ENCODE measurements at places on chromosomes 2 and 18.

DNA sequence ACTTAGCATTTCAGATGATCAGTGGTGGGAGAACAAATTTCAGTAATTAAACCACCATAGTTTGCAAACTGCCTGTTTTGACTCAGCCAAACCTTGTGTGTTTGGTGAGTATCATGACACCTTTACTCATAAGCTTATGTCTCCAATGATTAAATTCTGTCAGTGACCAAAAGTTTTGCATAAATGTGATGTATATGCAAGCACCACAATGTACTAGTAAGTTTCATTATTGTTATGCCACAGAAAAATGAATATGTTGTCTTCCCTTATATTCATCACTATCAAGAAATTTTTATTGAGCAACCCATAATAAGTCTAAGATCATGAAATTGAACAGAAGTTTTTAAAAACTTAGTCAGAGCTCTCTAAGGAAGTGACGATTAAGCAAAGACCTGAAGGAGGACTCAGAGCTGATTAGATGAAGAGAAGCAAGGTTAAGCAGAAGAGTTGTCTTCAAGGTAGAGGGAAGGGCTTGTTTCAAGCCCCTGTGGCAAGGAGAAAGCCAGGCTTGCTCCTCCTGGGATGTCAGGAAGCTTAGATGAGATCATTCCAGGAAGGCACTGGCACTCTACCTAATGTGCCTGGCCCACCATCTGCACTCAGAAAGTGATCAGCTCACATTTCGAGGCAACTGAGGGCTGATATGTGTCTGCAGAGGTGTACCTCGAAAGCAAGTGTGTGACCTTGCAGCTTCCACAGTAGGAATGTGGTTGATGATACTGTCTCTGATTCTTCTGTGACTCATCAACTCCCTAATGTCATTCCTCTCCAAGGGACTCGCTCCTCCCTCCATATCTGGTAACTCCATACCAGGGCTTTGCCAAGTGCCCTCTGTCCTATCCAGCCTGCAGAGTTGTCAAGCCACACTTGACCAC is 54.7 kb downstream of the KCTD18 start:
- no peak for DNase-seq

- DNase-seq, result no peak
These were observed 3.2 kb downstream of the FHL2 start for GRCh38 chr2:105395691-105396090.

DNA sequence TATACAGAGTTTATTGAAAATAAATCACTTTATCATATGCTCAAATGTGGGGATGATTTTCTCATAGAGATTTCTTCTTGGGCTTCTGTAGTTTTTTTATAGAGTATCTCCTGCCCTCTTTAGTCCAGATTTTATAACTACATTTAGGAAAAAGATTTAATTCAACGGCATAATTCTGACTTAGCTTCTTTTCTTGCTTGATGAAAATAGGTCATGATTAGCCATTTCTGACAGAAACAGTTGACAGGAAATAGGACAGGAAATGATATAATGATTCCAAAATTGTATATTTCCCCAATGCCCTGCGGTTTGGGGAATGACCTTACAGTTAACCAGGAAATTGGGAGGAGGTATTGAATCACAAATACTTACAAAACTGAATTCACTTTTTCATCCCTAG is 1531.9 kb upstream of the ACVR2A start:
- peak; percentile 38 for DNase-seq

- no peak for DNase-seq
These were observed 41.9 kb downstream of the PRKD3 start for GRCh38 chr2:37282746-37283145.

GRCh38 chr2:229141424-229142025 is 129.6 kb downstream of the PID1 start:
- DNase-seq, result no peak

GRCh38 chr2:209696836-209697711 is 74.6 kb upstream of the UNC80 start:
- DNase-seq, result no peak

GRCh38 chr2:181371195-181371594 is 86.0 kb upstream of the ITGA4 start:
- DNase-seq, result no peak

- DNase-seq, result no peak
These were observed 147.5 kb downstream of the RND3 start for GRCh38 chr2:150339951-150340350.

- no peak for DNase-seq
These were observed 45.0 kb upstream of the CREB1 start for GRCh38 chr2:207484444-207485391.

- DNase-seq, result no peak
These were observed 75.2 kb upstream of the TTC39C start for GRCh38 chr18:23939366-23939765.

DNA sequence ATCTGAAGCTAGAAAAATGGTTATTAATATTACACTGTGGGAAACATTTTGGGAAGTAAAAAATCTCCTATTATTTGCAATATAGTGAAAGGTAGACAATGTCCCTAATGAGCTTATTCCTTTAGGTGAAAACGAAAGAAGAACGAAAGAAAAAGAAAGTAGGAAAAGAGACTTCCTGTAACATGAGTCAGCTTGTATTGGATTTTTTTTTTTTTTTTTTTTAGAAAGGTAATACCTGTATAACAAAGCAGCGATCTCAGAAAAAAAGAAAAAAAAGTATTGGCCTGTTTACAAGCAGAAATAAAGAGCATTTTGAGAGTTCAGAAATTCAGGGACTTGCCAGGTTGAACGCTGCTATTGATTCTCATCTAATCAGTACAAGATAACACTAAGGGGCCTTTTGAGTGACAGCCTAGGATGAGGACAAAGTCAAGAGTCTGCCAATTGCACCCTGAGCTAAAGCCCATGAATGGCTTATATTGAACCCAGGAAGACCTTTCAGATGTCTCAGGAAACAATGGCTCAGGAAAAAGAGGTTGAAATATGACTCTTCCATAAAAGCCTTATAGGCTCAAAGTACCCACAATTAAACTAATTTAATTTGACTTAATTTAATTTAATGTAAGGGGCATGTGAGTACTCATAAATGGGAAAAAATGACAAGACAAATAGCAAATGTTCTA is 615.6 kb upstream of the CDH2 start:
- DNase-seq, result peak; percentile 47

- DNase-seq, result no peak
These were observed 70.5 kb downstream of the CACNB4 start for GRCh38 chr2:152028182-152028862.

DNA sequence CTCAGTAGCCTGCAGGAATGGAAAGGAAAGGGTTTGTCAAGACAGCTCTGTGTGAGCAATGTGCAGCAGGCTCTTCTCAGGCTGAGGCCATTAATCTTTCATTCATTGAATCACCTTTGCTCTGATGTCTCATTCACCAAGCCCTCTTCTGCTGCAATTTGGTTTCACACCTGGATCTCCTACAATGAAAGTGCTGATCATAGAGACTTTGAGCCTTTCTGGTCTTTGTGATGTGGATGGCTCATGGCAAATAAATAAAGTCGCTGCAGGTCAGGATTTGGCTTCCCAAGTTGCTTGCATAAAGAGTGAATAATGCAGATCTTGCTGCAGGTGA is 95.8 kb upstream of the SPRED2 start:
- DNase-seq, result no peak

DNA sequence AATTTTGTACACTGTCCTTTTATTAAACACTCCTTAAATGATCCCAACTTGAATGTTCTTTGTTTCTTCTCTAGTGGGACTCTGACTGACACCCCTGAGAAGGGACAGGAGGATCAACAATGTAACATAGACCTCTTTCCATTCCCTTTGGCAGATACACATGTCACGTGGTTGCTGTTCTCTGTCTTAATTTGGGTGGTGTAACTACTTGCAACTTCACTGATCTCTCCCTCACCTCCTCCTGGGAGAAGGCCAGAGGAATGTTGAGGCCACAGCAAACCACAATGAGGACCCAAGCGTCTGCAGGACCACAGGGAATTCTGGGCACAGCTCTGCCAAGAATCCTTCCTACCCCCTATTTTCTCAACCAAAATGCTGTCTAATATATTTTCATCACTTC is 205.6 kb downstream of the RTP5 start:
- no peak for DNase-seq

DNA sequence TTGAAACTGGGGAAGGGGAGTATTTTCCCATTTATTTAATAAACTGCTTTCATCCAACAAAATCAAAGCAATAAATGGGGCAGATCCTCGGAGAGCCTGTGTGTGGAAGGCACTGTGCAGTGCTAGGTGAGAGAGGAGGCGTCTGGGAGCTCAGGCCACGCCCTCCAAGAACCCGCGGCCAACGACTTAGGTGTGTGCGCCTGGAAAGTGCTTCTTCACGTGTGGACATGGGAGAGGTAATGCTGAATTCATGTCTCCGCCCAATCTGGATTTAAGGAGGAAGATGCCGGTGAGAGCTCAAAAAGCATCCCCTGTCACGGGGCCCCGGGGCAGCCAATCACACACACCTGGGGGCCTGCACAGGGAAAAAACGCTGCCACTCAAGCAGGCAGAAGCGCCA is 77.4 kb downstream of the HDAC4 start:
- no peak for DNase-seq

DNA sequence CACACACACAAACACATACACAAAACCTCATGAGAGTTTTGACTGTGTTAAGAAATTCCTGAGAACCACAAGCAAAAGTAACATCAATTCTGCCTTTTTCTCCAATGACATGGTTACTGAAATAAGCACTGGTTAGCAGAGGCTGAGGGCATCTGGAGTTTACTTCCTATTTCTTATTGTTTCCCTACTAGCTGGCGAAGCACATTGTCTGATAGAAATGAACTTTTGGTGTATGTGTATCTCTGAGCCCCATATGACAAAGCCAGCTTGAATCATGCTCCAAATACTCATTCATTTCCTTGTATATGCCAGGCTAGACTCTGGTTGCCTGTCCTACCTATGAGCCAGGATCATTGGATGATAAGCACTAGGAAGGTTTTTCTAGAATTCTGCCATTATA is 203.1 kb downstream of the NCKAP5 start:
- DNase-seq, result no peak

GRCh38 chr2:42456126-42456839 is 37.5 kb downstream of the KCNG3 start:
- no peak for DNase-seq

DNA sequence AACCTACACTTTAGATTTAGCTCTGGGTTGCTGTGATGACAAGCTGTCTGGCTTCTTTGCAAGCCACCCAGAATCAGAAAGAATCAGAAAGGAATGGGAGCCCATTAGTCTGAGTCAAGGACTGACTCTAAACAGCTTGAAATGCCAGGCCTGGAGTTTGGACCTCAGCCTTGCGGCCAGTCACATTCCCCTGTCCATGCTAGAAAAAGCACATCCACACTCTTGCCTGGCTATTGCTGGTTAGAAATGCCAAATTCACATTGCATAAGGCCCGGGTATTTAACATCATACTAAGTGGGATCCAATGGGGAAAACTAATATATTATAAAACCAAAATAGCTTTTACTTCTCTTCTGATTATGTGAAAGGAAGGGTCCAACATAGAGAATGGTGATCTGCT is 756.8 kb upstream of the KLHL29 start:
- DNase-seq, result no peak

DNA sequence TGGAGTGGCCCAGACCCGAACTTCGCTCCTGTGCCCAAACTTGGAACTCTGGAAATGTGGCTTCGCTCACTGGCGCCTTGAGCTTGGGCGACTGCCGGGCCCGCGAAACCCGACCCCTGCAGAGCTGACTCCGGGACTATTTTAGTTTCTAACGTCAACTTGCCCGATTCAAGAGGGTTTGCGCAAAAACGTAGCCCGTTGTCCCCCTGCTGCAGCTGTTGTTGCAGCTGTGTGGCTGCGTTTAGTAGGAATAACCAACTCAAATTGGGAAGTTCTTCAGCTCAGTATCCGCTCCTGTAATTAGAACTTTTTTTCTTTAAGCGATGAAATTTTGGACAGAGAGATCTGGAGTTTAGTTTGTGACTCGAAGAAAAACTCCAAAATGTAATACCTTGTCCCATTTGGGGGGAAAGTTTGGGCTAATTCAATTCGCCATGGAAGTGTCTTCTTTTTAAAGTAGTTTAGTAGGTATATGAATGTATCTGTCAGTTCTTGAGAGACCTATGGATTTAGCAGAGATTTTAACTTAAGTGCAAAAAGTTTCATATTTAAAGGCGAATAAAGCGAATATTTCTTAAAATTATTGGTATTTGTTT is 559 bp downstream of the MYL12A start:
- peak; percentile 30 for DNase-seq

- no peak for DNase-seq
These were observed 293.1 kb upstream of the HDAC4 start for GRCh38 chr2:239693761-239694415.

DNA sequence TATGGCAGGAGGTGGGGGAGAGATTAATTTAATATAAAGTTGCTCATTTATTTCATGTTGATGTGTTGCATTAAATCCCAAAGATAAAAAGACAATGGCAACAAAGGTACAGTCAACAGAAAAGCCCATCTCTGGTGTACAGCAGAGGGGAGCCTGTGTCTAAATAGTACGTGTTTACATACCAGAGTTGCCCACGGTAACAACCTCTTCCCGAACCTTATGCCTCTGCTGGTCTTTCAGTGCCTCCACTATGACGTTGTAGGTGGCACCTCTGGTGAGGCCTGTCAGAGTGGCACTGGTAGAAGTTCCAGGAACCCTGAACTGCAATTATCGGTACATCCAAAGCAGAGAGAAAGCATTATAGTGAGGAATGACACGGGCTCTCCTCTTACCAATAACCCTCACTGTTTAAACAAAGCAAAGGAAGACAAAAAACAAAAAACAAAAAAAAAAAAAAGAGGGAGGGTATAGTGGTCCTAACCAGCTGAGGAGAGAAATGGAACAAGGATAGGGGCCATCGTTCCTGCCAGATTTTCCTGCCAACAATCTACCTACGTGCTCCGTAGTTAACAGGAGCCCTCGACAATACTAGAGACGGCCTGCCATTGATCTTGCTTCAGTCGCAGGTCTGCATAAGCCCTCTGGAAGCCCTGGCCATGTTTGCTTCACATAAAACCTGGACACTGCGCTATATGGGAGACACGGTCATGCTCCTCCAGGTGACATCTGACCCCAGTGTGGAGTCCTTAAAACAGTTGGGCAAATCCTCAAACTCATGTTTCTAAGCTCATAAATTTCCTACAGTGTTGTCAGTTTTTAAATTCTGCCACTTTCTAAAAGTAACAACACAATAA is 58.5 kb downstream of the ATIC start:
- DNase-seq, result no peak

- DNase-seq, result no peak
These were observed 444.1 kb upstream of the RAB12 start for GRCh38 chr18:8165095-8165494.

- DNase-seq, result peak; percentile 40
These were observed 56.8 kb downstream of the ATF2 start for GRCh38 chr2:175111200-175111657.
